Stomach (tissue), 19 donors: ENCODE measurements at places on chromosomes 2 and 18.

GRCh38 chr2:223936862-223937326 is 8.2 kb downstream of the WDFY1 start:
- DNase-seq, result no peak

GRCh38 chr18:22428672-22429071 is 11.0 kb upstream of the CTAGE1 start:
- no peak for DNase-seq

DNA sequence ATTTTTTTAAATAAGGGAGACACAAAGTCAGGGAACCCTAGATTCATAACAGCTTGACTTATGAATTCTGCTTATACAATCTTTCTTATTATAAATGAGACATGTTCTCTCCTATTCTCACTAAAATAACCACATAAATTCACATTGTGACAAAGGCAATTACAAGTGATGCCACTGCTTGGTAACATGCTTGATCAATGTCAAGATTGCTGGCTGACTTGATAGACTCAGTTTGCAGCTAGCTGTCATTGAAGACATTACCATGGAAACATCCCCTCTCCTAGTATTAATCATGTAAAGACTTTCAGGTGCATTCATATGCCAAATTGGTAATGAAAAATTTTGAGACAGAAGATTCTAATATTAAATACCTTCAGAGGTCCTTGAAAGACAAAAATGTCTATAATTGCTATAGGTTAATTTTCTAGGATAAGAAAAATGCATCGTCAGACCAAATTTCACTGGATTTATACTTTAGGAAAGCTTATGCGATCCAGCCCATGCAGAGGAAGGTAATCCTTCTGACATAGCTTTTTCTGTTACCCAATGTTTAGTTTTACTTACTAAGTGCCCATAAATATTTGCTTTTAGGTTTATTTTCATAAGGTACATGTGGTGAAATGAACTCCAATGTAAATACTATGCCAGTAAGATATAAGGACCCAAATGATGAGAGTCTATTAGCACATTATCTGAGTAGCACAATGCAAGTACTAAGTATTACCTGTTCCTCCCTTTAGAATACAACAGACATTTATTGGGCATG is 32.6 kb upstream of the ENOSF1 start:
- no peak for DNase-seq

DNA sequence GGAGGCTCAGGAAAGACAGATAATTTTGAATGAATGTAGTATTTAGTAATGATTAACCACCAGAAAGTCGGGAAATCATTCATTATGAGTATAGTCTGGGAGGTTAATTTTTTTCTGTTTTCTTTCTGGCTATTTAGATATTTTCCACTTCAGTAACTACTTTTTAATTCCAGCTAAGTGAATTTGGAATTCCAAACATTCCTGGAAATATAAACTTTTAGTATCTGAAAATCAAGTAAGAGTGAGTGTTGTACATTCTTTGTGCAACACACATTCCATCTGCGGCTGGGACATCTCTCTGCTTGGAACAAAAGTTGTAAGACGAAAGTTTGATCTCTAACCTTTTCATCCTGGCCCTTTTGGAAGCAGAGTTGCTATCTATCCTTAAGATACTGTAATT is 275.7 kb upstream of the SPRED2 start:
- no peak for DNase-seq

DNA sequence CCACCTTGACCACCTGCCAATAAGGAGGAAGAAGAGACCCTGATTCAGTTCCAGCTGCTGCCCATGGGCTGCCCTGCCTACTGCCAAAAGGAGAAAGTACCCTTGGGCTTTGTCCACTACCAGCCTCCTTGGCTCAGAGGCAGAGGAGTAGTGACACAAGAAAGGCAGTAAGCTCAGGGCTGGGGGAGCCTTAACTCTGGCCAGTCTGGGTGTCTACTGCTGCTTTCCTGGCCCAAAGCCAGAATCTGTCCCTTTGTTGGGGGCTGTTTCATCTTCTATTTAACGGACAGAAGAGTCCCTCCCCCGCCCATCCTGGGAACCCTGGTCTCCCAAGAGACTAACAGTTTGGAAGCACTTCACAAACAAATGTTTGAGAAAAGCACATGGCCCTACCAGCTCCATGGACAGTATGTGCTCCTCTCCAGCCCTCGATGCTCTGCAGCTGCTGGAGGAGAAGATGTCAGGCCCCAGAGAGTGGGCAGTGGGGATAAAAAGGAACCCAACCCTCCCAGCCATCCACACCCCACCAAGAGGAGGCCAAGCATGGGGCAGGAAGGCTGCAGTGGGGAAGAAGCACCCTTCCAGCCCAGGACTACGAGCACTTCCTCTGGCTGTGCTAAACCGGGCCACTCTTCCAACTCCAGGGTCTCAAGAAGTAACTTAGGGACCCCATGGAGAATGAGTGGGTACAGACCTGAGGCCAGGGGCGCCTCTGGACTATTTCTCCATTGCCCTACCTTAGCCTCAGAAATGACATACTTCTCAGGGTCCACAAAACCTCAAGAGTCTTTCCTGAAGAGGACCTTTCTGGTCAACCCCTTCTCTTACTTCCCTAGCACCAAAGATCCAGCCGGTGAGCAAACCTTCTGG is 1.2 kb downstream of the ATG9A start:
- no peak for DNase-seq

DNA sequence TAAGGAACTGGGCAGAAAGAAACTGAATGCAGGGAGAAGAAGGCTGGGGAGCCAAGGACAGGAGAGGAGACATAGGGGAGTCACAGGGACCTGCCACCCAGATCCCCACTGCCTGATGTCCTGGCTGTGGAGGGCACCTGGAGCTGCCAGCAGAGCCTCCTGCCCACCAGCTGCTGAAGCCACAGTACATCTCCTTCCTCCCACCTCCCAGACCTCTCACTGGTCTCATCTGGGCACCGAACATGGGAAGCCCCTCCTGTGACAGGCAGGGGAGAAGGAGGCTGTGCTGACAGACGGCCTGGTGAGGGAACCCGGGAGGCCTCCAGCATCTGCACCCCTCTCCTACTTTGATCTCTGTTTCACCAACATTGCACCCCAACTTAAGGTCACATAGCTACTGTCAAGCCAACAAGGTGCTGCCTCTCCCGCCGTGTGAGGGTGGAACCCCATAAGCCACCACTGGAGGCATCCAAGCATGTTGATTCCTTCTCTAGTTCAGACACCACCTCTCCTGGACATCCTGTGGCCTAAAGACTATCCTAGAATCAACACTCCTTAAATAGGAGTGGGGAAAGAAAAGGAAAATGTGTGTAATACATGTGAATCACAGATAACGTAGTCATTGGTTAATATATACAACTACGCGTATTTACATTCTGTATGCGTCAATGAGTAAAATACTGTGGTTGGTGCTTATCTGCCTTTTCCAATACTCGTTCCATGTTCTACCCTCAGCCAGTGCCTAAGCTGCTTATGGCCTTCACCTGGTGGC is 3.5 kb upstream of the RNPEPL1 start:
- DNase-seq, result no peak
